ENCODE measurements at places on chromosomes 3 and 15. TPM values are rescaled to one million over a fixed set of nuclear protein-coding genes. Genes with fewer than 3 reads are reported as not detected.

- no peak for DNase-seq
Measured at GRCh38 chr3:147701195-147701594, 292.0 kb downstream of the ZIC1 start.

- DNase-seq: no peak
Measured at GRCh38 chr3:46405301-46406019, 1.4 kb downstream of the CCR5AS start.

- DNase-seq: no peak
Measured at GRCh38 chr3:5186858-5187155, 700 bp upstream of the EDEM1 start.

- DNase-seq: no peak
Measured at GRCh38 chr3:50248387-50248786, 12.4 kb downstream of the GNAI2 start.

DNA sequence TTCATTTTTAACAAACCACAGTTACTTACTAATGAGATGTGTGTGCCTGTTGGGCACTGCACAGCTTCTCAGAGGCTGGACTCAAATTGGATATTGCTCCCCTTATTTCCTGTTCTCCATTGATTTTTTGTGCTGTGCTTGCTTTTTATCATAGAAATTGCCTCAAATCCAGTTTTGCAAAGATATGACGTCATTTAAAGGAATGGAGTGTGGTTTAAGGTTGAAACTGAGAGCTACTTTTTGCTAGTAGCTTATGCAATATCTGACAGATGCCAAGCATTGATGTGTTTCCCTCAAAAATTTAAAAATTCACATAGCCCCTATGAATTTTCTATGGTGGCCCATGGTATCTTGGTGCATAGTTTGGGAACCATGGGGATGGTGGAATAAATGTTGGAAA is 67.7 kb upstream of the ROPN1 start:
- no peak for DNase-seq

GRCh38 chr3:30933478-30934207 is 39.2 kb upstream of the GADL1 start:
- no peak for DNase-seq

DNA sequence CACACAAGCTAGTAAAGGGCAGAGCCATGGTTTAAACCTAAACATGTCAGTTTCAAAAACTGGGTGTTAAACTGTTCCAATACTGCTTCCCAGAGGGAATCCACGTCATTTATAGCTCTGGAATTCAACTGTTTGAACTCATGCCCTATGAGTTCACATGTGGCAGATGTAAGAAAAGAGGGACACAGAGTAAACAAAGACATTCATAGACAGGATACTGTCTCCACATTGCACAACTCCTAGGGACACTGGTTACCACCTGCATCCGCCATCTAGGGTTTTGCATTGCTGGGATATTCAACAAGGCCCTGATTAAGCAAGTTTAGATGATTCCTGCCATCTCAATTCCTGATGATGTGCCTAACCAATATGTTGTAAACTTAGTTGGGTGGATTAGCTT is 134.1 kb upstream of the COL8A1 start:
- no peak for DNase-seq

- no peak for DNase-seq
Measured at GRCh38 chr3:118505784-118506183, 528.9 kb downstream of the IGSF11 start.

- DNase-seq: no peak
Measured at GRCh38 chr3:117645561-117646242, 936.1 kb downstream of the TUSC7 start.

DNA sequence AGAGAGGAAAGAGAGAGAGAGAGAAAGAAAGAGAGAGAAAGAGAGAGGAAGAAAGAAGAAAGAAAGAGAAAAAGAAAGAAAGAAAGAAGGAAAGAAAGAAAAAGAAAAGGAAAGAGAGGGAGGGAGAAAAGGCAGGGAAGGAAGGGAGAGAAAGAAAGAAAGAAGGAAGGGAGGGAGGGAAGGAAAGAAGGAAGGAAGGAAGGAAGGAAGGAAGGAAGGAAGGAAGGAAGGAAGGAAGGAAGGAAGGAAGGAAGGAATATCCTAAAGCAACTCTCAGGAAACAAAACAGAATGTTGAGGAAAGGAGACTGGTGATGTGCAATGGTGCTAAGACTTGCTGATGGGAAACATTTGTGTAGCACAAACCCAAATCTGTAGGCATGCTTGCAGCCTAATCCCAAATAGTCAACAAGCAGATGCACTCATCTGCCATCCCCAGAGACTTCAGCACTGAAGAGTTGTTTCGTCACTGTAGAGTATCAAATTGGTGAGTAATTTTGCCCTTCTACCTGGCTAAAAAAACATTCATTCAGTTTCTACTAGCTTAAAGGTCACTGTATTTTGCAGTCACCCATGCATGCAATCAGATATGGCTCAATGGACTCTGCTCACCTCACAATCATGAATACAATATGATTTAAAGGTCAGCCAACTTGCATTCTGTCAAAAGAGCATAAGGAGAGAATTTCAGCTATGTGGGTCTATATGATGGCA is 480.3 kb downstream of the FGF12 start:
- no peak for DNase-seq

The FMN1 gene
- 4.5 TPM for total RNA-seq

The CHRNB4 gene
- total RNA-seq: 1.8 TPM

The LDHAL6B gene
- total RNA-seq: not detected

All from kidney epithelial cell (primary cell).